ENCODE measurements at places on chromosomes 4 and X.
A peak's percentile ranks its signal among the peaks of the same experiment; 100 is the strongest.

GRCh38 chrX:132491191-132491590 is 2.4 kb upstream of the MBNL3 start:
- peak; percentile 75 for DNase-seq

GRCh38 chr4:154049457-154050181 is 260.7 kb upstream of the SFRP2 start:
- DNase-seq: no peak

GRCh38 chrX:136608295-136608933 is 39.5 kb upstream of the CD40LG start:
- peak; percentile 47 for DNase-seq

- no peak for DNase-seq
Observed at GRCh38 chr4:169765835-169766234, 8.1 kb upstream of the HPF1 start.

DNA sequence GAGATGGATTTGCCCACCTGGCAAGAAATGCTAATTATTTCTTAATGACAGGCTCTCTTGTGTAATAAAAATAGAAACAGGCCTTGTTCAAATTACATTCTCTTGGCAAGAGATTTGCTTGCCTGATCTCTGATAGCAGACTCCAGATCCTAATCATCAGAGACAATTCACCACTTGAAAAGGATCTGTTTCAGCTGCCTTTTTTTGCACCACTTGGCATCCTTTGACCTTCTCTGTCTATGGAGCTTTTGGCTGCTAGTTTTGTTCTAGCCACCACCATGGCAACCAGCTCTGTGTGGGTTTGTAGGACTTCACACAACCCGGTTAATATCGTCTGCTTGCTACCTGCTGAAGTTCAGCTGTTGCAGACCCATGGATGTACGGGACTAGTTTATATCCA is 241.1 kb upstream of the TLL1 start:
- no peak for DNase-seq

GRCh38 chrX:14228611-14229010 is 198.9 kb upstream of the GEMIN8 start:
- no peak for DNase-seq

GRCh38 chr4:183505611-183506388 is 942 bp downstream of the ING2 start:
- peak; percentile 95 for DNase-seq

DNA sequence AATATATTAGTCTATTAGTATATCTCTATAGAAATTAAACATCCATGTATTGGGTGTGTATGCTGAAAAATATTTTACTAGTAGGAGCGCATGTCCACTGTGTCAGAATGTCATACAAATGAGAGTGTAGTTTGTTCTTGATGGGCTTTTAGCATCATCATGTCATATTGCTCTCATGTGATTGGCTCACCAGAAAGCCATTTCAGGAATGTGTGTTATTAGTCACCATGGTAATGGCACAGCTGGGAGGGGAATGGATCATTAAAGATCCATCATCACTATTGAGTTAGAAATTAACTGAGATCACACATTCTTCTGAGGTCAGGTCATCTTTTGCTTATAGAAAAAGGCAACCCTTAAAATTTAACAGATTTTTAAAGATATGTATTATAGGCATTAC is 77.3 kb downstream of the PHEX start:
- DNase-seq: no peak

DNA sequence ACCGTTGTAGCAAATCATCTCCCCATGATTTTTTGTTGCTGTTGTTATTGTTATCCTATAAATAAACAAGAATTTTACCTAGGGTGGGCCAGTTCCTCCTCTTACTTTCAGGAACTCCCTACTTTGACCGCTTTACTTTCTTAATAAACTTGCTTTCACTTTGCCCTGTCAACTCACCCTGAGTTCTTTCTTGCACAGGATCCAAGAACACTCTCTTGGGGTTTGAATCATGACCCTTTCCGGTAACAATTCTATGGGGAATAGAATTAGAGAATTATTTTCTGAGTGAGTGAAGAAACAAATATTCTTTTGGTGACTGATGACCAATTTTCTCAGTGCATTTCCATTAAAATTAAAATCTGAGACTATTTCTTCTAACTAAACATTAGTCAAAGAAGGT is 584.0 kb upstream of the TENM3 start:
- no peak for DNase-seq

- DNase-seq: no peak
Observed at GRCh38 chr4:151865312-151865711, 104.5 kb upstream of the GATB start.

GRCh38 chr4:55086578-55086977 is 38.8 kb downstream of the KDR start:
- DNase-seq: no peak

- no peak for DNase-seq
Observed at GRCh38 chr4:109156356-109156755, 146.1 kb downstream of the COL25A1 start.

Data from B cell (primary cell).